Smooth muscle cell of the brain vasculature (primary cell): ENCODE measurements at places on chromosomes 11 and 22.

DNA sequence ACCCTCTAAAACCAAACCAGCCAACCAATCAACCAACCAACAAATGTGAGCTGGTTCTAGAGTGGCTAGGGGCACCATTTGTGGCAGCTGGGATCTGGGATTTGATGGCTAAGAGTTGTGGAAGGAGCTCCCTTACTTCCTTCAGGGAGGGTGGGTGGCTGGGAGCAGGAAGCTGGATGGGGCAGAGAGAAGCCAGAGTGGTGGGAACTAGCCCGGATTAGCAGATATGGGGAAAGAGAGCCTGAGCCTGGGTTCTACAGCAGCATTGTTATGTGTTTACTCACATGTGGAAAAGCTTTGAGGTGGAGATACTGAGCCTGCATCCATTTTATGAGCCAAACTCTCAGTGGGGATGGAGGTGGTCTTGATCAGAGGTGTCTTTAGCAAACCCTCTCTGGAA lies 30.9 kb upstream of the THY1 start:
- no peak for DNase-seq

DNA sequence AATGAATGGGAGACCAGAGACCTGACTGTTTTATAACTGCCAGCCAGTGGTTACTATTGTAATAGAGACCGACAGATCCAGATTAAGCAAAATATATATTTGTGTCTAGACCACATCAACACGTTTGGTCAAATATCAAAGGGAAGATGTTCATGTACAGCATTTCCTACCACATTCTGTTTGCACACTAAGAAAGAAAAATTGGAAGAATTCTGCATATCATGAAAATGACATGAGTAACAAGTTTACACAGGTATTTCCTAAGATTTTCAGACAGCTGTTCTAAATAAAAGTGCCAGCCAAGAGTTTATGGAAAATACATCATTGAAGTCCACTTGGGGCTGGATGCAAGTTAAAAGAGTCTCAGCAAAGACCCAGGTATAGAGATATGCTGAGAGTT lies 145.5 kb upstream of the ANO3 start:
- DNase-seq, result no peak

- DNase-seq, result no peak
These were observed 1.0 kb upstream of the POLD4 start for GRCh38 chr11:67354075-67355022.

- DNase-seq, result no peak
These were observed 449 bp upstream of the KREMEN1 start for GRCh38 chr22:29072193-29072978.

- DNase-seq, result no peak
These were observed 311.8 kb downstream of the SBF2 start for GRCh38 chr11:9982127-9982795.

GRCh38 chr11:86938900-86939880 lies 16.0 kb downstream of the FZD4 start:
- DNase-seq, result no peak

- no peak for DNase-seq
These were observed 1009.1 kb downstream of the NTM start for GRCh38 chr11:132379540-132379939.

DNA sequence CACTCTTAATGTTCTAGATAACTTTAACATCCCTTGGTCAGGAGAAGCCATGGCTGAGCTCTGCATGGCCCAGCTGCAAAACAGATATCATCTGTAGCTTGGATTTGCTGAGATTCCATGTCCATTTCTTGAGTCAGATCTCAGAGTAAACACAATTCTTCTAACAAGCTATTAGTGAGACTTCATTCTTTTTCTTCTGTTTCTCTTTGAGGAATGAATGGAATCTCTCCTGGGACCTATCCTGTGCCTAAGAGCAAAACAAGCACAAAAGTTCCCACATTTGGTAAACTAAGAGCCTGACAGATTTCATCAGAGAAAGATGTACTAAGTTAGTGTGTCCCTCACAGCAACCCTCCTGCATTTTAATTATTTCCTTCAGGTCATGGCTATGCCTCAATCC lies 142.8 kb downstream of the MAML2 start:
- no peak for DNase-seq

- no peak for DNase-seq
These were observed 59.9 kb upstream of the FGF3 start for GRCh38 chr11:69878927-69879728.

- DNase-seq, result no peak
These were observed 200.7 kb upstream of the NCAM1 start for GRCh38 chr11:112760396-112761059.

DNA sequence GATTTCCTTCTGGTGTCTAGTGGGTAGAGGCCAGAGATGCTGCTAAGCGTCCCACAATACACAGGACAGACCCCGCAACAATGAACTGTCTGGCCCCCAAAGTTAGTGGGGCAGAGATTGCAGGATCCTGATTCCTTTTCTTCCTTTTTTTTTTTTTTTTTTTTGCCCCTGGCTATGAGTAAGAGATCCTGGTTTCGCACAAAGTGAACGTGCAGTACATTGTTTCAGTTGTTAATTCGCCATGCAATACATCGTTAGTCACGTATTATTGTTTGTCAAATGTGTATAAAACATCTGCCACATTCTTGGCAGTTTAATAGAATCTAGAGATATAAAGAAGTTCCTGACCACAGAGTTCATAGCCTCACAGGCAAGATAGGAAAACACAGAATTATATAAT lies 20.2 kb downstream of the ST3GAL4 start:
- DNase-seq, result no peak

- DNase-seq, result no peak
These were observed 51.8 kb downstream of the IGSF9B start for GRCh38 chr11:133904818-133905515.

DNA sequence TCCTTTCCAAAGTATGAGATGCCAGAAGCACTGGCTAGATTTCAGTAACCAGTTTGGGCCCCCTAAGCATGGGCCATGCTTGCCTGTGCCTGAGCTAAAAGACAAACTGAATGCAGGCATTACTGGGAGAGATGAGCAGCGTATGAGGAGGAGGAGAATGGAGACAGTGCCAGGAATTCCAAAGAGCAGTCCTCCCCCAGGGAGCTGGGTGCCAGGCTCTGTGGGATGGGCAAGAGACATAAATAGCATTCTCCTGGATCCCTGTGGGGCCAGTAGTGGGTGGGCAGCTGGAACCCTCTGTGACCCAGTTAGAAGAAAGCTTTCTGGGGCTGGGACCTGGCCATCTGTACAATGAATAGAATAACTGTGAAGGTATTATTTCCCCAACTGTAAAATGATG lies 235.6 kb downstream of the KCNA4 start:
- DNase-seq, result no peak

DNA sequence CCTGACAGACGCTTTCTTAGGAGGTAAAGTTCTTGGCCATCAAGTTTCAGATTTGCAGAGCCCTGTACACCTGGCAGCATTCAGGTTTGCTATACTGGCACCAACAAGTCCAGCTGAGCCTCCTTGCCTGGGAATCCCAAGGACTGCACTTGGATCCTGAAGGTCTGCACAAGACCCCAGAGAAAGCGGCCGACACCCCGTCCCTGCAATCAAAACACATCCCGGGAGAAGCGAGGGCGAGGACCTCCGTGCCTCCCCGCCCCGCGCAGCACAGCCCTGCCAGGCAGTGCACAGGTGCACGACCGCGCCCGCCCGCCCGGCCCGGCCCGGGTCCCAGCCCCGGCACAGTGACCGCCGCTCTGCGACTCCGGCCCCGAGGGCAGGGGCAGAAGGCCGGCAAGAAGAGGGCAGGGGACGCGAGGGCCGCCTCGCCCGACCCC lies 559 bp downstream of the MRTFA start:
- DNase-seq, result no peak

DNA sequence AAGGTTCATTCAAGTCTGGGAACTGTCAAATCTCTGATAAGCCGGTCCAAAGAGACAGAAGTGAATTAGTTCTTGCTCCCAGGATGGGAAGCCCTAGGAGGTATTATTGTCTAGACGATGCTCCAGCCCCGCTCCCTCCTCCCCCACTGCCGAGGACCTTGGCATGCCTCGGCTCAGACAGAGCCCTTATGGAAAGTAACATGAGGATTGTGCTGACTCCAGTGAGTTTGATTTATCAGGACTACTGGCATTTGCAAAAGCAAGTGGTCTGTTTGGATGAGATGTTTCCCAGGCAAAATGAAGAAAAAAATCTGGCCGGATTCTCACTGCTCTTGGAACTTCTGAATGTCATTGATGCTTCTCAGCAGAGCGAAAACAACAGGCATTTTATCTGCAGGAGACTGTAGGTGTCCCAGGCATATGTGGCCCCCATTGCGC lies 341.0 kb downstream of the ETS1 start:
- peak; percentile 79 for DNase-seq

GRCh38 chr11:4393209-4393857 lies at the start of gene TRIM21:
Gene TRIM21 (minus strand): TSS chr11:4393702. CDS start chr11:4390409, 3,293 bp downstream.
- DNase-seq, result peak; percentile 59

DNA sequence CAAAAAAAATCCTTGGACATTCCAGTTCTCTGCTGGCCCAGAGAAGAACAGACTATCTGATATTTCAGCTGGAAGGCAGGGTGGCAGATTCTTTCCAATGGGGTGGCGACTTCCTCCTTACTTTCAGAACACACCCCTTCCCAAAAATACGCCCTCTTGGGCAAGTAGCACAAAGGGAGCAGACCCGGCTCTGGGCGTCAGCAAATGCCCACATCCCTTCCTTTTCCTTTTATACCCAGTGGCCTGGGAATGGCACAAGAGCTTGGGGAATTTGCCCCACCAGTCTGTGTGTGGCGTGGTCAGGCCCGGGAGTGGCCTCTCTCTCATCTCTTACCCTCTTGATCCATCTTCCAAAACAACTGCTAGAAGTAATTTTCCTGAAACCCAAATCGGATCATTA lies 33.0 kb upstream of the NUP160 start:
- no peak for DNase-seq

DNA sequence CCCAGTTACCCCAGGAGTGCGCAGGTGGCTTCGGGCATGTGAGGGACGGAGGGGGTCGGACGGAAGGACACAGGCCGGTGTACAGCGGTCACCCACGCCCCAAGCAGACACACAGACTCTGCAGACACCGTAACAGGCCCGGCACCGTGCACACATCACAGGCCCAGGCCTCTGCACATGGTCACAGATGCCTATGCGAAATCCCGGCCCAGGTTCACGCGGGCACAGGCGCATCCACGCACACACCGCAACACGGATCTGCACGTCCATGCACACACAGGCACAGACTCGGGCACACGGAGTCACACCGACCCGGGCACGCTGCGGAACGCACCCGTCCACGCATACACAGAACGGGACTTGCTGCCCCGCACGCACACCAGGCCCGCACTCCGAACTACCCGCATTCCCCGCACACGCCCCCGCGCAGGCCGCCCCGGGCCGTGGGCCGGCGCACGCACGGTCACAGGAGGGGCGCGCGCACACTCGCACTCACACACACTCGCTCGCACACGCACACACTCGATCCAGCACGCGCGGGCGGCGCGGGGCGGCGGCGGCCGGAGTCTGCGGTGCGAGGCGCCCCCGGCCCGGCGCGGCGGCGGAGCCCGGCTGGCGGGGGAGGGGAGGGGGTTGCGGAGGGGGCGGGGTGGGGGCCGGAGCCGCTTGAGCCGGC lies at the start of gene MGAT3:
TSS of gene MGAT3 (plus strand) at position 491 of the 676 bp plus-strand sequence. CDS start 30,336 bp downstream, outside the sequence.
- DNase-seq, result no peak

- DNase-seq, result no peak
These were observed 66.1 kb downstream of the PANX1 start for GRCh38 chr11:94194712-94195111.

- no peak for DNase-seq
These were observed 9.4 kb upstream of the LAYN start for GRCh38 chr11:111531136-111531535.

DNA sequence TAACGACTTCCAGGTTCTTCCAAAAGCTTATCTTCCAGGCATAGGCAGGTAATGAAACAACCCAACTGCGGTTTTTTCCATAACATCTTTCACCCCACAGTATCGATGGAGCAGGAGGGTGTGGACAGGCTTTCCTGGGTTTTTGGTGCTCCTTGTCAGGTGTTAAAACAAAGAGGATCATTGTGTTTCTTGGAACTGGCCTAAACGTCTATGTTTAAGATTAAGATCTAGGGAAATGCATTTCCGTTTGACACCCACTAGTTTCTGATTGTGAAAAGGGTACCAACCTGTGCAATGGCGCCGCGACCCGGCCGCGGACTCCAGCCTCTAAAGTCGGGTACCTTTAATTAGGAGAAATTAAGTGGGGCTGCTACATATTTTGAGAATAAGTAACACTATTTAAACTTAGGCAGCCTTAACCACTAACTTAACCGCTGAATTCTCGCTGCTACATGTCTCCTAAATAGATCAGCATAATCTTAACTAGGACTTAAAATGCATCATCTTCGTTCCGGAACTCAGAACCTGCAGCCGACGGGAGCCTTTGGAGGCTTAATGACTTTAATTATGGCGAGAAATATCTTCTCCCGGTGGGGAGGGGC lies 31.5 kb downstream of the C22orf31 start:
- DNase-seq, result no peak

GRCh38 chr11:95991545-95991944 lies 67.6 kb upstream of the MTMR2 start:
- no peak for DNase-seq

DNA sequence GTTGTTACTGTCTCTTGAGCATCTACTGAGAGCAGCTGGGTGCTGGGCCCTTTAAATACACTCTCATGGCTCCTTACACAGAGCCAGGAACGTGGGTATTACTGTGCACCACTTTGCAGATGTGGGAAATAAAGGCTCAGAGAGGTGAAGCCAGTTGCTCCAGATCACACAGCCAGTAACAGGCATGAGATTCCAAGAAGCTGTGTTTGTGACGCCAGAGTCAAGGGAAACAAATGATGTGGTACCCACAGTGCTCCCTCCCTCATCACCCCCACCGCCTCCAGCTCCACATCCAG lies 1.4 kb upstream of the PRDM11 start:
- DNase-seq, result no peak

DNA sequence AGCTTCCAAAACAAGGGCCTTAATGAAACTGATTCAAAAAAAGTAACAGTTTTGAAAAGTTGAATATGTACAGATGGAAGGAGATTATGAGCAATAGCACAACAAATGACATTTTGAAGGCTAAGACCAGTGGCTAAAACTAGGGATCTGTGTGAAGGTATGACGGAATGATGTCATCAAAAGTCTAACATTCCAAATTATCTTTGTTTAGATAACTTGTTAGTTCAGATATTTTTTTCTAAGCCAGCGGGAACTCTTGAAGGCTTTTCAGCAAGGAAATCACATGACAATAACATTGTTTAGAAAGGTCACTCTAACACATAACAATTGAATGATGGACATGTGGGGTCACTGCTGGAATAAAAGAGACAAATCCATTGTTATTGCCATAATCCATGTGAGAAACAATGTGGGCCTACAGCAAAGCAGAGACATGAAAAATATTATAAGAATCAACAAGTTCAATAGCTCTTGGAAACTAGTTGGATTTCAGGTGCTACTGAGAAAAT lies 260.5 kb downstream of the CASP12 start:
- DNase-seq, result no peak

DNA sequence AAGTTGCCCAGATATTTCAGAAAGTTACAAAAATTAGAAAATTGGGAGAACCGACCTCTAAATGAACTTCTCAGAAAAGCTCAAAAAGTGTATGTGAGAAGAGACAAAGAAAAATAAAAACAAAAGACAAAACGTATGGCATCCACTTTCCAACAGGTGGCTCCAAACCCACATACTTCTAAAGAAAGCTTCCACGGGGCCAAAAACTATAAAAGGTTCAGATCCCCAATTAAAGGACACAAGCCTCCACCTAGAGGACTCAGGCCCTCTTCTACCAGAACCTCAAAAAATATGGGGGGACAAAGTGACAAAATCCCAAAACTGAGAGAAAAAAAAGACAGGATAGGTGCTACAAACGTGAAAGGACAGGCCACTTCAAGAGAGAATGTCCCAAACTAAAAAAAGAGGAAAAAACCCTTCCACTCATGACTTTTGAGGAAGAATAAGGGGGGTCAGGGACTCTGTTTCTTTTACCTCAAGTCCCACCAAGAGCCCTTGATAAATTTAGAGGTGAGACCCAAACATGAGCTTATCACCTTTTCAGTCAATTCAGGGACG lies 8.8 kb downstream of the SCGB2A1 start:
- no peak for DNase-seq
